ENCODE measurements at places on chromosomes 3 and 15.

GRCh38 chr3:126464997-126465396 lies 10.7 kb downstream of the ZXDC start:
- no peak for DNase-seq

DNA sequence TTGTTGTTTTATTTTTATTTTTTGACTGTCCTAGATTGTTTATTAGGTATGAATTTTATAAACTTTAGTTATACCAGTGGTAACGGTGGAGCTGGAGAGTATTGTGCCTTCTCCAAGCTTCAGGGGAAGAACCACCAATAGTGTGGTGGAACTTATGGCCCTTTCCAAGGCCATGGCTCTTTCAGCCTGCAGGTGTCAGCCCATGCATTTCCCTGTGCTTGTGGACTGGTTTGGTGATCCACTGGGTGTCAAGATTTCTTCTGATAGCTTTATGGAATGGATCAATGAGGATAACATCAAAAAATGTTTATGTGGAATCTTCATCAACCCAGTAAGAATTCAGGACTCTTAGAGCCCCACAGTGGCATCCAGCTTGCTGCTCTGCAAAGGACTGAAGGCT lies 19.2 kb upstream of the SCAMP5 start:
- DNase-seq = no peak

DNA sequence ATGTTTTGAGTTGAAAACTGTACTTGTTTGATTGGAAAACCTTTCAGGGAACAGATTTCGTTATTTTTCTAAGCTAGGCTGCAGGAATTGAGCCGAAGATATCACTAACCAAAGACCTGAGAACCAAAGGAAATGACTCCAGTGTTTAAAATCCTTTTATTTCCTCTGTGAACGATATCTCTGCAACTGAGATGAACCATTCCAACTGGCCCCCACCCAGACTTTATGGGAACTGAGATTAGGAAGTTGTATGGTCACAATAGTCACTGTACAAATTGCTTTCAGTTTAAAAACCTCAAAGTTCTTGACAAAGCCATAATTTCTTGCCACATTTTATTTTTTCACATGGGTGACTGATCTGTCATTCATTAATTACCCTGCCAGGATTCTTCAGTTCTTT lies 232.4 kb downstream of the RBMS3 start:
- DNase-seq = peak; percentile 45

GRCh38 chr3:133040696-133041523 lies 2.7 kb downstream of the TMEM108 start:
- DNase-seq = peak; percentile 81

DNA sequence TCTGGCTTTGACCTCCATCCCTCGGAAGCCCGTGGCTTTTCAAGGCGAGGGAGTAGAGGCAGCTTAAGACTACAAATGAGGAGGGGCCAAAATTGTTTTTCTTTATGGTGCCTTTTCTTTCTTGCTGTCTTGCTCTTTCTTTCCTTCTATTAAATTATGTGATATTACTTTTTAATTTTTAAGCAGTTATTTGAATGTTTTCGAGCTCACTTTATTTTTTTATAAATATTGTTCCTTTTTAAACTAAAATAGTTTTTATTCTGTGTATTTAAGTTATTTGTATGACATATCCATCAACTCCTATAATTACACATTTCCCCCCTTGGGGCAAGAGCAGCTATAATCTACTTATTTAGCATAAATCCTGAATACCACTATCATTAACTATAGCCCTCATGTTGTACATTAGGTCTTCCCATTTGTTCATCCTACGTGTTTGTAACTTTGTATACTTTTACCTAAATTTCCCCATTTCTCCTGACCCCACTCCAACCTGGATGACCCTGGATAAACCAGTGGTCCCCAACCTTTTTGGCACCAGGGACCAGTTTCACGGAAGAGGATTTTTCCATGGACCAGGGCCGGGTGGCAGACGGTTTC lies 622 bp upstream of the PLSCR1 start:
- DNase-seq = no peak

- no peak for DNase-seq
Measured at GRCh38 chr15:100869151-100869999, 10.3 kb upstream of the ALDH1A3 start.

DNA sequence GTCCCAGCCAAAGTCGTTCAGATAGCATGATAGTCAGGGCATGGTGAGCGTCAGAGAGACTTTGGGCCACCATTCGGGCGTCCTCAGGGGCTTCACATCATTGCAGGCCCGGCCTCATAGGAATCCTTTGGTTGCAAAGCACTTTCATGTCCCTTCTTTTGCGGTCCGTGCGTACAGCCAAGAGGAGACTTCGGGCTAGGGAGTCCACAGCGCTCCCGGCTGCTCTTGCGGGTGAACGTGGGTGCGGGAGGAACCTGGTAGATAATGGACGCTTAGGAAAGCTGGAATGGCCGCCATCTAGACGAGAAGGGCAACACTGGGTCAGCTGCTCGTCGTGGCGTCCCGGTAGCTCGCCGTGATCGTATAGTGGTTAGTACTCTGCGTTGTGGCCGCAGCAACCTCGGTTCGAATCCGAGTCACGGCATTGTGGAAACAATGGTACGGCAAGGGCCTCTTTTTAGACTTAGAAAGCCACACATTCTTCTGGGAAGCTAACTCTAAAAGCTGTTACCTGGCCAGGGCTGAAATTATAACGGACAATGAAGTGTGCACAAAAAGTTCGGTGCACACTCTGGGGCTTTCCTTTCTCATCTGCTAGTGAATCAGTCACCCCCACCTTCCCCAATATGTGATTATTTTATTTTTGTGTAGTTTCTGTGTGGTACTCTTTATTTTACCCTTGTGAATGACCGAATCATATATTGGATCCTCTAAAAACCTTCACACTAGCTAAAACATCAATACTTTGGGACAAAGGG lies 13.2 kb upstream of the SHF start:
- peak; percentile 88 for DNase-seq

GRCh38 chr15:61137105-61137792 lies 91.9 kb downstream of the RORA start:
- no peak for DNase-seq

DNA sequence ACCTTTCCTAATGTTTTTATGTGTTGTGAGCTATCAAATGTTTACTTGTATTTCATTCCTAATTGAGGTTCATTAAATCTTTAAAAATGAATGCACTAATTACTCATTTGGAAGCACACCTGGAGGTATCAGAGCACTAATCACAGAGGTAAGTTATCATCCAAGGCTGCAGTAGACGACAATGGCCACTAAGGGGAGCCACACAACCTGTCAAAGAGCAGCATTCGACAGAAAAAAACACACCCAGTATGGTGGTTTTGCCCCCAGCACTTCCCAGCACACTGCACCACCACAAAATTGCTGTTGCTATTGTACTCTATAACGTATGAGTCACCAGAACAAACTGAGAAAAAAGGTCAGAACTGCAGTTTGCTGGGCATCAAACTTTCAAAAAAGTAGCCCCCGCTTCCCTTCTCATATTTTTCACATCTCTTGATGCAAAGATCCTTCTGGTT lies 205.9 kb upstream of the IGF1R start:
- DNase-seq = peak; percentile 87

GRCh38 chr3:120202363-120202762 lies 82.7 kb downstream of the GPR156 start:
- no peak for DNase-seq

- DNase-seq = no peak
Measured at GRCh38 chr3:167031364-167032049, 348.6 kb downstream of the ZBBX start.

DNA sequence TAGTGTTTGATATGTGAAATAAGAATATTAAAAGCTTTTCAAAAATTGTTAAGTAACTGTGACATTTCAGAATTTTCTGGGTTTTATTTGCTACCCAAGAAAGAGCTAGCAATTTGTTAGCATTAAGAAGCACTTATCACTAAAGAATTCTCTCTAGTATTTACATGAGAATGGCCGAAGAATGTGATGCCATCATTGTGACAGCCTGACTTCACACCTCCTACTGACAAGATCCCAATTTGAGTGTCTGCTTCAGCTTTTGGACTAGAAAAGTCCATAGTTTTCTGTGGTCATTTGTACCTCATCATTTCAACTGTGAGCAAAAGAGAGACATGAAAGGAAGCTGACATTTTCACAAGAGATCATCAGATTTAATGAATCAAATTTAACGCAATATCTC lies 548.1 kb upstream of the AGTR1 start:
- peak; percentile 26 for DNase-seq

GRCh38 chr3:189702066-189702646 lies 71.0 kb downstream of the TP63 start:
- no peak for DNase-seq

DNA sequence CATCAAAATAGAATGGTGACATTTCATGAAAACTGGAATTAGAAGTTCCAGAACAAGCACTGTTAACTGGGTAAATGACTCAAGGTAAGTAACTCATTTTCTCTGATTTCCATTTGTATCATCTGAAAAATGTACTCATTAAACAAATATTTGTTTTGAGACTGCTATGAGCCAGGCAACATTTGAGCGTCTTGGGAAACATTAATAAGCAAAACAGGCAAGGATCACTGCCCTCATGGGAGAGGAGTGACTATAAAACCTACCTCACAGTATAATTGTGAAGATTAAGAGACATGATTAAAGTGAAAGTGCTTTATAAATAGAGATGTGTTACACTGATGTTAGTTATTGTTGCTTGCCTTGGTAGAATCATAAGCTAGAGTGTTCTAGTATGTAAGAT lies 711.8 kb upstream of the UBE2E2 start:
- no peak for DNase-seq

- peak; percentile 32 for DNase-seq
Measured at GRCh38 chr15:81516012-81516411, 142.0 kb upstream of the TMC3 start.

DNA sequence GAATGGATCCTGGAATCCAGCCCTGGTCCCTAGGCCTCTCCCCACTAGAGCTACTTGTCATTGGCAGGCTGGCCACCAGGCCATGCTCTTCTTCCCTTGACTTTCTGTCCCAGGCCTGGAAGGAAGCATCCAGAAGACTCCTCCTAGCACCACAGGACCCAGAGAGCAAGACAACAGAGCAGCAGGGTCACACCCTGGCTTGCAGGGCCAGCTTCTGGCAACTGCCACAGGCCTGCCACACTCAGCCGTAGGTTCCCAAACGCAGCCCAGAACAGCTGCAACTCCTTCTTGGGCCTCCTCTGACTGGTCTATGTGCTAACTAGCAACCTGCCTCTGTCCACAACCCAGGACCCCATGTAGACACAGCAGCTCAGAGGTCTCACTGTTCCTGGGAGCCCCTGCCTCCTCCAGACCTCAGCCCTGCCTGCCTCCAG lies 36.8 kb upstream of the RPL32 start:
- no peak for DNase-seq

DNA sequence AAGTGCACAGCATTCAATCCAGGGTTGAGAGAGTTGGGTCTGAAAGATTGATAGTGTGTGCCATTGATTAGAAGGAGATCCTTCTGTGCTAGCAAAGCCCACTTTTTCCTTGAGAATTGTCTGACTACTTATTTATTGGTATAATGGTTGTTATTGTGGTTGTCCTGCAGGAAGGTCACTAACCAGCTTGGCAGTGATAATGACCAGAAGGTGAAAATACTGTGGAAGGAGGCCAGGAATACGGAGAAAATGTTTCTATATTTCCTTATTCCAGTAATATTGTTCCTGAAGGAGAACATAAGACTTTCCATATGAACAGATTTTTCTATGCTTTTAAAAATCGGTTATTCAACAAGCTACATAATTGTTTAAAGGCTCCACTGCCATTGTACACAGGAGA lies 115.8 kb upstream of the CTDSPL start:
- DNase-seq = no peak

- DNase-seq = no peak
Measured at GRCh38 chr3:43723121-43723734, 32.5 kb downstream of the ABHD5 start.

DNA sequence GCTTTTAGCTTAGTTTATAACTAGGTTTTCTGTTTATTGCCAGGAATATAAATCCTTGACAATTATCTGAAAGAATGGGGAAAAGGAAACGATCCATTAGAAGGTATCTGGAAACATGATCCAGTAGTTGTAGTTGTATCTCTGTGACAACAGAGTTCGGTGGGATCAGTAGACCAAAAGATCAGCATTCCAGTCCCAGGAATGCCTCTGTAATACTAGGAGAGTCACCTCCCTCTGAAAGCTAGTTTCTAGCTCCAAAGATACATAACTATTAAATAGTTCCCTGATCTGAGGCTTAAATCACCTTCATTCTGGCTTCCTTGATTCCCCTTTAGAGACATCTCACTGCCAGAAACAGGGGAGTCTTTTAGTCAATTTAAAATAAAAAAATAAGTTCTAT lies 34.1 kb downstream of the MB21D2 start:
- no peak for DNase-seq

DNA sequence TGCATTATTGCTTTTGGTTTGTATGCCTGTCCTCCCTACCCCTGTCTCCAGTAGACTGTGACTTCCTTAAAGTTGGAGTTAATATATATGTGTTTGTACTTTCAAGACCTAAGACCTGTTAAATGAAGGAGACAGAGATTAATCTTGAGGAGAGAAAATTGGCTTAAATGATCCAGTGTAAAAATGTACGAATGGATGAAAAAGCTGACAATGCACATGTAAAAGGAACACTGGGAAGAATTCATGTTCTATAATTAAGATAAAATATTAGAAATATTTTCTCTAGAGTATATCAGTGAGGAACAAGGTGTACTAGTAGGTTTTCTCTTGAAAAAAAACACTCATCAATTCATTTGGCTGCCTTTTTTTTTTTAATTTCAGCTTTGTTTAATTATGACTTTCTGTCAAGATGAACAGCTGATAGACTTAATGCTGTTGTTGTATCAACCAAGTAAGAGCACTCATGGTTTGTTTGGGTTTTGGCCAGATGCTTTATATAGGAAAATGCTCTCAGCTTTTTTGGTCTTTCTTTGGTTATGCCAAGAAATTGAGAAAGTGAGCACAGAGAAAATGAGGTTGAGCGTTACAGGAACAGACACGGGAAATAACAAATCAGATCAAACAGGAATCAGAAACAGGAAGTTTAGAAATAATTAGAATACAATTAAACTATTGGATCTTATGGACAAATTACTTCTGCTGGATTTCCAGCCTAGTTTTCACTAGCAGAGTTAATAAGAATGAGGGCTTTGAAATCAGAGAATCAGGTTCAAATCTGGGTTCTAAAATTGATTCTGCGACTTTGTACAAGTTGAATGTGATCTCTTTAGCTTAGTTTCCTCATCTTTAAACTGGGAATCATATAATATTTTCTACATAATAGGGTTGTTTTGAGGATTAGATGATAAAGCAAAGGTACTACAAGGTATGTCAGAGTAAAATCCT lies 38.3 kb upstream of the AADAC start:
- no peak for DNase-seq

DNA sequence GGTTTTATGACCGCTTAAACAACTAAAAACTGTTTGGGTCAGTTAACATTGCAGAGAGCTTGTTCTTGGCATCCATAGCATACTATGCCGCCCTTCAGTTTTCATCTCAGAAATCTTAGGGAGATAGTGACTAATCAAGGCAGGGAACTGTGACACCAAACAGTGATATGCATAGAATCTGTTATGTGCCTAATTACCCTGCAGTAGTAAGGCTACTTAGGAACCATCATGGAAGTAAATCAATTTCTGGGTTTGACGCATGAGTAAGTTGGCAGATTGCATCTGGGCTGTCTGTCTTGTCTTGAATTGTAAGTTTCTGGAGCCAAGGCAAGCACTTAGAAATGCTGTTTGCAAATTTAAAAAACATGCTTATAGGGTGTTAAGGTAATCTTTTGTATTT lies 22.5 kb downstream of the KCTD6 start:
- DNase-seq = no peak

- no peak for DNase-seq
Measured at GRCh38 chr15:61070111-61070901, 158.8 kb downstream of the RORA start.

GRCh38 chr3:185444329-185444728 lies 54.5 kb downstream of the TMEM41A start:
- DNase-seq = no peak

GRCh38 chr3:129795186-129796010 lies 98.1 kb downstream of the TMCC1 start:
- no peak for DNase-seq

Measured in fibroblast of skin of scalp (primary cell).